ENCODE measurements at places on chromosomes 12 and 14.
A peak's percentile ranks its signal among the peaks of the same experiment; 100 is the strongest.

DNA sequence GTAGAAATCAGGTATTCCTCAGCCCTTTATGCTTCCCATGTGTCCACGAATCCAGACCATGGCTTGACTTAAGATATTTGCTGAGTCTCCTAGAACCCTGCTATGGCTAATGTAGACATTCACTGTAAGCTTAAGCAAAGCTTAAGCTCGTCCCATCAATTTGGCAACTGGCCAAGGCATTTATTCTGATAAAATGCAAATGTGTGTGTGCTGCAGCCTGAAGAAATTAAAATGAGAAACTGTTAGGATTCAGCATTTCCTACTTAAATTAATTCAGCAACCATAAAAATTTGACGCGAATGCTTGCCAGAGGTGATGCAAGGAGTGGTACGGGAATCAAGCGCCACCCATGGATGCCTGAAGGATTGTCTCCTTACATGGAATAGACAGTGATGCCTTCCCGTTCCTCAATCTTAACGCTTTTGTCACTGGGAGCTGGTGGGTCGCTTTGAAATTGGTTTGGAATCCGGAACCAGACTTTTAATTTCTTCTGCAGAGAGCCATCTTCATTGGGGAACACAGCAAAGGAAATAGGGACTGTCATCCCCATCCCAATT lies 13.2 kb downstream of the HEBP1 start:
- DNase-seq = no peak

DNA sequence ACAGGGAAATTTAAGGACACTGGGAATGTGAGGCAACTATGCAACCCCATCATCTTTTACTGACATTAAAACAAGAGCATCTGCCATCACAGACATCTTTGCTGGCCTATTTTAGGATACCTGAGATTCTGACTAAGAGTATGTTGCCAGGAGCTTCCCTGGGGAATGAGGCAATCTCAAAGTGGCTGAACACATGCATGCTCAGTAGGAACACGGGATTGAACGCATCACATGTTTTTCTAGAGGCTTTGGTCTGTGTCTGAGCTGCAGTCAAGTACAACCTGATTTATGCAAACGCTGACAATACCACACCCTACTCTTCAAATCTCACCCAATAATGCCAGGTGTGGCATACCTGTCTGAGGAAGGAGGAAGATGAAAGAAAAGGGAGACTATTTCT lies 416.5 kb downstream of the NELL2 start:
- DNase-seq = no peak

- no peak for DNase-seq
These were observed 53.9 kb downstream of the NTN4 start for GRCh38 chr12:95736631-95737030.

- no peak for DNase-seq
These were observed 59.1 kb downstream of the TMEM132D start for GRCh38 chr12:129844662-129845220.

- DNase-seq = no peak
These were observed 87.1 kb upstream of the CLMN start for GRCh38 chr14:95406756-95407277.

GRCh38 chr14:54172562-54172961 lies 215.9 kb upstream of the BMP4 start:
- DNase-seq = no peak

GRCh38 chr12:30794591-30795409 lies 40.0 kb upstream of the CAPRIN2 start:
- DNase-seq = peak; percentile 99

- no peak for DNase-seq
These were observed 104.2 kb downstream of the ADGRD1 start for GRCh38 chr12:131057722-131058515.

- no peak for DNase-seq
These were observed 37.2 kb downstream of the IFNG start for GRCh38 chr12:68122236-68122920.

DNA sequence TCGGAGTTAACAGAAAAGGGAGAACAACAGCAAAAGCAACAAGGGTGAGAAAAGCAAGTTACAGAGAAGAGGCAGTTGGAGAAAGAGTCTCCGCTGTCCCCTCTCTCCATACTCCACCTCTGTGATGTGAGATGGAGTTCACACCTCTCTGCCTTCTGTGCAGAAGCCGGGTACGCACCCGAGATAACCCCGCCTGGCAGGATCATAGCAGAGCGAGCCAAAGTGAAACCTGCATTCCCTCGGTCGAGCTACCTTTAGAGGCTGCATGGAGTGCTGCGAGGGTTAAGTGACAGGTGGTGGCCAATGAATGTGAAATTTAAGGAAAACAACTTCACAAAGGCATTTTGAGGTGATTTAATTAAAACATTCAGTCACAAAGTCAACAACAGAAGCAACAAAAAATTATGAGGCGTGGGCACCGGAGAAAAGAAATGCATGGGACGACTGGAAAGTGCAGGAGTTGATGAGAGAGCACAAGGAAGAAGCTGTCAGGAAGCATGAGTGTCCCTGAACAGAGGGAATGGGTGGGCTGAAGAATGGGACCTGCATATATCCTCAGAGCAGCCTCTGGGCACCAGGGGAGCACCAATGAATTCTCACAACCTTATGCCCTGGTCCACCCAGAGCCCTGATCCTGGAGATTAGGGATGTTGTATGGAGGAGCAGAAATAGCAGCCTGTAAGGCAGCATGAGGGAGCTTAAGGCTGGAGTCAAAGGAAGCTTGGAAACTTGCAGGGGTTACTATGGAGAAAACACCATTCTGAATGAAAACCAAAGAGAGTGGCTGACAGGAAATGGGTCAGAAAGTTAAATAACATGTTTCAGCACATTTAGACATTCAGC lies 208.3 kb downstream of the EMP1 start:
- no peak for DNase-seq

DNA sequence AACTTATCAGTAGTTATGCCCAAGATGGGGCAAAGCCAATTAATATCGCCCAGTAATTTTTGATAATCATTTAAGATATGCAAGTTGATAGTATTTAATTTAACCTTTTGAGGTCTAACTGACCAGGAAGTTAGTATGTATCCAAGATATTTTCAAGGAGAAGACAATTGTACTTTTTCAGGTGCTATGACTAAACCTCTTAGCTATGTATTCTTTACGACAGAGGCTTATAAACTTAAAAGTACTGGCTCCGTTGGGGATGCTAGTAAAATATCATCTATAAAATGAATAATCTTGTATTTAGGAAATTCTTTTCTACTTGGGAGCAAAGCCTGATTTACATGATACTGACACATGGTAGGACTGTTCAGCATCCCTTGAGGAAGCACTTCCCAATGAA lies 40.3 kb downstream of the TMTC3 start:
- no peak for DNase-seq

DNA sequence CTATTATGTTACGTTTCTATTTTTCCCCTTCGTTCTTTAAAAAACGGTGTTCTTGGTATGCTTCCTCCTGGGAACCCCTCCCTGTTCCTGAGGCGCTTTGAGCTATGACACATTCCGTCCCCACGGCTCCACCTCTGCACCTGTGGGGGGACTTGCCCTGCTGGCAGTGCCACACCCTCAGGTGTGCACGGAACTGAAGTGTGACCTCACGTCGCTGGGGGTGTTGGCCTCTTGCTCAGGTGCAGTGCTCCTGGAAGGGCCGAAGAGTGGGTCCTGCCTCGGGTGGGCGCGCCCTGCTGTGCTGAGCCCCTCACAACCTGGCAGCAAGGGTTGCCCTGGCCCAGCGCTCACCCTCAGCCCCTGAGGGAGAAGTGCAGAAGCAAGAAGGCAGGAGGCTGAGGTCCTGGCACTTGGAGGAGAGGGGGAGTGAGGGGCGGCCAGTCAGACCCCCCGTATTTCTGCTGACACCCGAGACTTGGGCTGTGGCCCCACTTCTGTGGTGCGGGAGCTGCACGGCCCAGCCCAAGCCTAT lies 4.9 kb downstream of the AMN start:
- DNase-seq = no peak

DNA sequence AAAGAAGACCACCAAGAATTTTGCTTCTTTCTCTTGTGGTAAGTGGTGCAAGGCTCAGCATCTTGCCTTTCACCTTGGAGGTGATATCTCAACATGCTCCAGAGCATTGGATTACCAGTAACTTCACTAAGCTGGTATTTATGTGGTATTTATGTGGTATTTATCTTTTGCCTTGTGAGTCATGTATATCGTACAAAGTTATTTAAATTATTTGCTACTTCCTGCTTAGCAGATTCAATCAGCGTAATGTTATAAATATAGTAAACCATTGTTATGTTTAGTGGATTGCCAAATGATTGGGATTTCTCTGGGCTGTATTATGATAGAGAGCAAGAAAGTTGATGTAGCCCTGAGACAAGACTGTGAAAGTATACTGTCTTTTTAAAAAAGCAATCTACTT lies 366.4 kb downstream of the IPO8 start:
- DNase-seq = peak; percentile 60

DNA sequence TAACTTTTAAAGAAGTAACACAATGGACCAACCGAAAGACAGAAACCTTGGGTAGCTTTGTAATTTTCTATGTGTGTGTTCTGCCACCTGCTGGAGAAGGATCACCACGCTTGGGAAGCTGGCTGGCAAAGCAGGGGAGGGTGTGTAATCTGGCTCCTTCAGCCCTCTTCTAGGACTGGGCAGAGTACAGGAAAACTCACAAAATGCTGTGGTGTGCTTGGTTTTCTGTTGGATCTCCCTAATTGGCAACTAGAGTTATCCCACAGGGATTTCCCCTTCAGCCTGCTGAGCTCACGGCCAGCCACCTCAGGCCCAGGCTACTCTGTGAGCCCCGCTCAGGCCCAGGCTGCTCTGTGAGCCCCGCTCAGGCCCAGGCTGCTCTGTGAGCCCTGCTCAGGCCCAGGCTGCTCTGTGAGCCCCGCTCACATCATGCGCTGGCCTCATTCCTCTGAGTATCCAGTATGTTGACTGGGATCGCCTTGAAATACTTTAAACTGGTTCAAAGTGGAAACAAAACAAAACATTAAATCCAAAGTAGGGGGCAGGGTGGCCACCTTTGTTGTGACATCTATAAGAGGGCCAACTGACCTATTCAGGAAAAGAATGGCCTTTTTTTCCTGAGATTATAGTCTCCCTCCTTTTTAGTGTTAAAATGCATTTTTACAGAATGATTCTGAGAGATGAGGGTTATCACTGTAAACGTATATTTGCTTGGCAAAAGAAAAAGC lies 52.0 kb upstream of the RNU6-8 start:
- peak; percentile 40 for DNase-seq

GRCh38 chr14:91005716-91006115 lies 54.7 kb downstream of the RPS6KA5 start:
- no peak for DNase-seq

DNA sequence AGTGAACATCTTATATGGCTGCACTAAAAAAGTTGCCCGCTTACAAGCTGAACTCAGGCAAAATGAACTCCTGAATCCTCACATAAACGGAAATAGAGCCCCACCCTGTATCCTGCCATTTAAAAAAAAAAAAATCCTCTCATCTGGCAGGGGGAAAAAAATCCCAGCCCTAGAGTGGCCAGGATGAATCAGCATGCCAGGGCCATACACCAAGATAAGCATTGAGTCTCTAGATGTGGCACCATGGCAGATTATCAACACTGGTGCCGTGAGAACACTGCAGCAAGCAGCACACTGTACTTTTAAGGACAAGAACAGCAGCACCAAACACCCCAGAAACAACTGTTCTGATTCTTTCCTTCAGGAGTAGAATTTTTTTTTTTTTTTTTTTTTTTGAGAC lies 65.5 kb downstream of the RASSF3 start:
- peak; percentile 42 for DNase-seq

DNA sequence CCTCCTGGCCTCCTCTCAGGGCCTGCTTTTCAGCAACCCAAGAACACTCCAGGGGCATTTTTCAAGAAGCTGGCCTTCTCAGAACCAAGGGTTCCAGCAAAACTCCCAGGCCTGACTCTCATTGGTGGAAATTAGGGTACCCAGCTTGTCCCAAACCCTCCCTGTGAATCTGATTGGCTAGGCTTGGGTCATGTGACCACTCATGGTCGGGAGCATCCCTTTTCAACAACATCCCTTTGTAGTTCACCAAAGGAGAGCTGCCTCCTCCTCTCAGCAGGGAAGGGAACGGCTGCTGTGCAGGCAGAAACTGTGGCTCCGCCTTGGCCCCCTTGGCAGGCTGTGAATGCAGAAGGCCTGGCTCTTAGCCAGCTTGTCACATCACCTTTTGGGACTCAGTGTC lies 94.5 kb downstream of the AACS start:
- no peak for DNase-seq

DNA sequence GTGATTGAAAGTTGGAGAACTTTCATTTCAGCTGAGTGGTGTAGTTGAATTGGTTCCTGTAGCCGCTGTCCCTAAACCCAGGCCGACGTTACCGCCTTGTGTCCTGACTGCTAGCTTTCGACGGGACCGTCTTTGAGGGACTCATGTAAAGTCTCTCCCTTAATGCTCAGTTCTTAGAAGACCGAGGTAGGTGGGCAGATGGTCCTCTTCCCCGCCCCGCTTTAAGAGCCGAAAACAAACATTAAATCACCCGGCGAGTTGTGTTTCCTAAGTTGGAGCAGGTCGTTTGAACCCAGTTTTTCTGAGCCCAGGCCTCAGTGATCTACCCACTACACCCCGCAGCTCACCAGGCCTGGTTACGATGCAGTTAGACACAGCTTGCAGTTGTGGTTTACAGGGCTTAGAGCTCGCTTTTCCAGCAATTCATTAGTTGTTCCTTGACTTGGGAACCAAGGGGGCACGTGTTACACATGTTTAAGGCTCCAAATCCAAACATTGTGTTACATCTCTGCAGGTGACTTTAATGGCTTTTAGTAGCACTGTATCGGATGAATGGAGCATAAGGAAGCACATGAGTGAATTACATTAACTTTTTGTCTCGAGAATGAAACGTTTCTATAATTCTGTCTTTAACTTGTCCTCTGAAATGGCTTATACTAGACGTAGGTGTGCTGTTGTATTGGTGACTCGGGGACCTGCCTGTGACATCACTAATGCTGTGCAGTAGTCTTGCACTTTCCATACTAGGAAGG lies 790 bp downstream of the NEDD1 start:
- no peak for DNase-seq

- DNase-seq = no peak
These were observed 17.6 kb downstream of the CCDC88C start for GRCh38 chr14:91399868-91400640.

DNA sequence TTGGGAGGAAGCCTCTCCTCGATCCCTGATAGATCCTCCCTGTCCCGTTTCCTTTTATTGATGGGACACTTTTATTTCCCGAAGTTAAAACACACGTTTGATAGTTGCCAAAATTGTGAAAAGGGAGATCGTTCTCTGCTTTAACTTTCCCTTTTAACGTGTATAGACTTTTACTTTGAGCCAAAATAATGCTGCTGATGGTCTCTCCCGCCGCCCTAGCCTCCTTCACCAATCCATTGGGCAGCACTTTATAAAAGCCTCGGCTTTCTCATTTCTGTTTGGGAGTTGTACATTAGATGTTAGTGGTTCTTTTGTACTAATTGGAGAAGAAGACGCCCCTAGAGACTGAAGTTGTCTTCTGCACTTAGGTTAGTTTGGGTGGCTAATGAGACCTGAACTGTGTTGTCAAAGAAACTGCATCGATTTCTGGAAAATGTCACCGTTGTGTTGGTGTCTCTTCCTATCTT lies 1.4 kb downstream of the TMTC2 start:
- DNase-seq = no peak
